NCI-H1092 (cell line): ENCODE measurements at places on chromosomes 1 and 21.

GRCh38 chr21:33685613-33686197 is 43.4 kb downstream of the ITSN1 start:
- DNase-seq: no peak

GRCh38 chr21:14545906-14546480 is at the start of gene SAMSN1:
SAMSN1 (minus strand) TSS chr21:14546315; CDS start chr21:14546261, 54 bp downstream.
- no peak for DNase-seq

DNA sequence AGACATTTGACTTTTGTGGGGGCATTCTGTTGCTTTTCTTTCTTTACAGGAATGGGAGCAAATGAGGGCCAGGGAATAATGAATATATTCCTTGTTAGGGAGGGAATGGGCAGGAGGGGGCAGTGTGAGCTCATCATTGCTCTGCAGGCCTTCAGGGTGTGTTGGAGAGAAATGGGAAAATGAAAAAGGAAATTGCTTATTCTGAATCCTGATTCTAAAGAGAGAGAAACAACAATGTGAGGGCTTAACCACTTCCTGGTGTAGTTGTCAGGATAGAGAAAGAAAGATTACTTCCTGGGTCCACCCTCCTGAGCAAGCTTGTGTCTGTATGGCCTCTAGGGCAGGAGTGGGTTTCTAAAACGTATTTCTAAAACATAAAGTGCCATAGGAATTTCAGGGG is 28.3 kb downstream of the VANGL2 start:
- DNase-seq: no peak

DNA sequence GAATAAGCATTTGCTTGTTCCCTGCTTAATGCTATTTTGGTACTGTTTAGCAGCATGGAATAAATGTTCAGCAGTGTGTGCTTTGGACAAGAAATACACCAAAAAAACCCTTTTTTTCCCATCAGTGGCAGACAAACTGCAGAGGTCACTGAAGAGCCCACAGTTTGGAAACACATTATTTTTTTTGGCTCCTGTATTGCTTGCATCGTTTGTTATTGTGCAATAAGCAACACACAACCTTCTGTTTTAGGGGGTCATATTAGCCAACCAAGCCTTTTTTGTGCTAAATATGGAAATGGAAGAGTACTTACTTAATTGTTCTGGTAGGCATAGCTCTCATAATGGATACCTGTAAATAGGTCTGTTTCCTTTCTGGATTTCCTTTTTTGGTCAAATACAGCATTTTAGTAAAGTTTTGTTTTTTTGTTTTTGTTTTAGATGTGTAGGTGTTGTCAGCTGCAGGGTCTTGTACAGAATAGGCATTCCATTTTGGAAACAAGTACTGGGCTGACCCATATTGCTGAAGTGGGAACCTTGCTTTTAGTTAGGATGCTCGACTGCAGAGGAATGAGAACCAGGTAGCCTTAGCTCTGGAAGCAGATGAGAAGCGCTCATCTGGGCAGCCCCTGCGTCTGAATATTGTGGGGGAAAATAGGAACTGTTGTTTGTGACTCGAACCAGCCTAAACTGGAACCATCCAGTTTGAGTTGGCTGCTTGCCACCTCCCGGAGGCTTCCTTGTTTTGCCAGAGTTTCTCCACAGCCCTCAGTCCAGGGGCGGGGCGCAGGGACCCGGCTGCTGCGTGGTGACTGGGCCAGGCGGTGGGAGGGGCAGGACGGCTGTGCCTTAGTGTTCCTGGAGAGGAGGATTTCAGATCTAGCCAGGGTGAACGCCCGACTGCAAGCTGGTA is 38.4 kb downstream of the SPEN start:
- peak; percentile 59 for DNase-seq

GRCh38 chr1:215358356-215358755 is 208.7 kb upstream of the KCTD3 start:
- no peak for DNase-seq

DNA sequence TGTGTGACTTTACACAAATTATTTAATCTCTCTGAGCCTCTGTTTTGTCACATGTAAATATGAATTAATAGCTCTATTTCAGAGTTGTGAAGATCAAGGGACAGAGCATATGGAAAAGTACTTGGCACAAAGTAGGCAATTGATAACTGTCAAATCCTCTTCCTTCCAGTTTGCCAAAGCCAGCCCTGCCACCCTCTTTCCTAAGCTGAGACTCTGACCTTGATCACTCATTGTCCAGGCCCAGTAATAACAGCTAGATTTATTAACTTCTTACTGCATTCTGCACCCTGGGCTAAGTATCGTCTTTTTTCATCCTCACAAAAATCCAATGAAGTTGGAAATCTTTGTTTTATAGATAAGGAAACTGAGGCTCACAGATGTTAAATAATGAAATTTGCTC is 70.8 kb upstream of the ATP1A1 start:
- DNase-seq: no peak

DNA sequence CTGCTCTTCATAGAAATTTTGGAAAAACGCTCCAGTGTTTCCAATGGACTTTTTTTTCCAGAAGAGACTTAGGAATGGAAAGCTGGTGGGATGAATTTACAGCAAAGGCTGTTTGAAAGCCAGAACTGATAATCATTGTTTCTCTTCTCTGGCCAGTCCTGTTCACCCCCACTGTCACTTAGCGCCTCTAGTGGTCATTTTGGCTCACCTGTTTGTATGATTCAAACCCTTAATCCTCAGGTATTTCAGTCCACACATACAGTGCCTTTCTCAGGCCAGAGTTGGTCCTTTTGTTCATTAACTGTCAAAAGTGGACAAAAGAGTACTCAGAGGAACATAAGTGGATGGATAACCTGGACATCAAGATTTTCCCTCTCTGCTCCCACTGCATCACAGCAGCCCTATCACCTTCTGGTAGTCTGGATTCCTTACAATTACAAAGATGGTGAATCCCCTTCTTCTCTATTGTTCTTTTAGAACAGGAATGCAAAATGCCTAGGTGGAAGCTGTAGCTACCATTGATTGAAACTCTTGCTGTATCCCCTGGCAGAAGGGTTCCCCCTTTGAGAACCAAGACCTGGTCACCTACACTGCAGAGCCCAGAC is 177.6 kb upstream of the OLFM3 start:
- no peak for DNase-seq

- no peak for DNase-seq
Measured at GRCh38 chr21:42780617-42781016, 98.7 kb downstream of the WDR4 start.

GRCh38 chr1:200337410-200337809 is 72.4 kb downstream of the ZNF281 start:
- no peak for DNase-seq

DNA sequence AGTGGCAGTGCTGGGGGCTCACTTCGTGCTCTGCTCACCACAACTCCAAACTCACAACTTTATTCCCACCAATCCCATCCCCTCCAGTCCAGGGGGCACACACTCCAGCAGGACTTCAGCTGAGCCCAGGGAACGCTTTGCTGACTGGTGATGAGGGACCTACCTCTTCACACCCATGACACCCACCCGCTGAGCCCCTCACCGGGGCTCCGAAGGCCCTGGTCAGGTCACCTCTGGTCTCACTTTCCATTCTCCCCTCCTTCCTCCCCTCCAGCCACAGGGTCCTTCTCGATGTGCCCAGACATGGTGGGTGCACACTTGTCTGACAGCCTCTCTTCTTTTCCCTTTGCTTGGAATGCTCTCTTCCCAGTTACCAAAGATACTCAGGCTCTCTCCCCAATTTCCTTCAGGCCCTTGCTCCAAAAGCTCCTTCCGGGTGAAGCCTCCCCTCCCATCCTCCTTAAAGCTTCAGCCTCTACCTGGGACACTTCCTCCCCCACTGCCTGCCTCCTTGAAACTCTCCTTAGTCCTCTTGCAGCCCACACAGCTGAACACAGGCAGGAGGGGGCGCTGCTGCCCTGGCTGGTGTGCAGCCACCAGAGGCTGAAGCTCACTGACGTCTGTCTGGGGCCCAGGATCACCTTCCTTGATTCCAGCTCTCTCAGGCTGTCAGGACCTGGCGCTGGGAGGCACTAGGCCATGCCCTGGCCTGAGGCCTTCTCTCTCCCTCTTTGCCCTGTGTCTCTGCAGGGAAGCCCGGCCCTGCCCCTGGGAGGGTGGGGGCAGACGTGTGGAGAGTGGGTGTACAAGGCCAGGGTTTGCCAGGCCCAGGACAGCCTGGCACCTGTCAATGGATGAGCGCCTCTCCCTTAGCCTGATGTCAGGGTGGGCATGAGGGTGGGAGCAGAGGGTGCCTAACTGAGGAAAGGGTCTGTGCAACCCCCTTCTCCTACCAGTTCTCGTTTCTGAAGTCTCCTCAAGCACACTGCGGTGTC is 1.6 kb downstream of the KCNE1 start:
- peak; percentile 56 for DNase-seq

- DNase-seq: no peak
Measured at GRCh38 chr1:97906567-97907241, 14.1 kb downstream of the DPYD start.
